T-helper 9 cell (primary cell): ENCODE measurements at places on chromosomes 6 and 20.

- DNase-seq = no peak
Observed at GRCh38 chr6:77678048-77678447, 25.2 kb downstream of the MEI4 start.

DNA sequence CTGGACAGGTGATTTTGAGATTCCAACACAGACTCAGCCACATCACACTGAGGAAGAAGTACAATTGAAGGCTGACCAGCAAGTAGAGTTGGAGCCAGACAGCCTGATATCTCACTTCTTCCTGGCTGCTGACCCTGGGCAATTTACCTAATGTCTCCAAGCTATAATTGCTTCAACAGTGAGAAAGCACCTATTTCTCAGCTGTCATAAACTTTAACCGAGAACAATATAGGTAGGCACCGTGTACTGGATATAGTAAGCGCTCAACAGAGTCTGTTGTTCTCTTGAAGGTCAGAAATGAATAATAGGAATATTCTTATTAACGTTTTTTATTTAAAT, 28.3 kb downstream of the STX7 start:
- no peak for DNase-seq

GRCh38 chr6:132139611-132140010, 188.4 kb upstream of the CCN2 start:
- no peak for DNase-seq

GRCh38 chr20:38139977-38140753, 24.9 kb downstream of the TGM2 start:
- DNase-seq = no peak

DNA sequence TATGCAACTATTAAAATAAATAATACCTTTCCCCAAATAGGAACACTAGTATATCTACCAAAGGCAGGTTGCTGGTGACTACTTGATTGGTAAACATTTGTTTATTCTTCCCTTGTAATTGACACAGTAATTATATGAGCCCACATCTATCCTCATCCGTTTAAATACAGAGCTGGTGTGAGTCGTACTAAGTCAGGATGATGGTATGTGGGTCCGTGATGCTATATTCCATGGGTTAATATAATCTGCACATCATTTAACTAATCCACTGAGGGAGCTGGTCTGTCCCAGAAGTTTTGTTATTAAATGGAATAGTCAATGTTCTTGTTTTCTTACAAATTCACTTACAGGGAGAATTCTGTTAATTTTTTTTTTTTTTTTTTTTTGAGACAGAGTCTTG, 164.0 kb upstream of the AGPAT4 start:
- no peak for DNase-seq

DNA sequence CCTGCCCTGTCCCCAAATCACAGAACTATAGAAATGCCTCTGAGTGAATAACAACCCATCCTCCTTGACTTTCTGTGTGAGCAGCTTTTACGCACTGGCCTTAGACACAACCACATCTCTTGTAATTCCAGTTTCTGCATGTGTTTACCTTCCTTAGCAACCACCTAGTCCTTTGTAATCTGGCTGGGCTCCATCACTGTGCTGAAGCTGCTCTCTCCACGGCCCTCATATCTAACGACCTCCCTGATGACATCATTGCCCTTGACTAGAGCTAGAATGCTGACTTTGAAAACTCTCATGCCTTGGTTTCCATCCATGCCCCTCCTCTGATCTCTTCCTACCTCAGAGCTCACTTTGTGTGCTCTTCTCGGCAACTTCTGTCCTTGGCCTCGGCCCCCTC, 30.5 kb upstream of the GLP1R start:
- DNase-seq = no peak

DNA sequence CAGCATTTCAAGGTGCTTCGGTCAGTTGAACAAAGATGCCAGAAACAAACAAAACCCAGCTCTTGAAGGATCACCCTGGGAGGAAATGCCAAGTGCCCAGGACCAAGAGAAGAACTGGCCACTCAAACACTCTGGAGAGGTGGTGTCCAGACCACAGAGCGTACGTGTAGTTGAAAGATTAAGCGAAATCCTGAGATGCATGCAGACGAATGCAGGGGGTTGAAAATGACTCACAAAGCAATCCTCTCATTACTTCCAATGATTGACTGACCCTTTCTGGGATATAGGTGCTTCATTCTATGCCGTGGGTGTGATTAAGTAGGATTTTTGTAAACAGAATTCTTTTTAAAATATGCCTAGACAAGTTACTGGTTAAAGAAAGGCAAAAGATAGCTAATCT, 71.5 kb upstream of the ATXN1 start:
- no peak for DNase-seq

- DNase-seq = no peak
Observed at GRCh38 chr6:149560736-149561135, 5.4 kb upstream of the GINM1 start.

GRCh38 chr6:53466257-53466656, 78.6 kb downstream of the GCLC start:
- DNase-seq = no peak

DNA sequence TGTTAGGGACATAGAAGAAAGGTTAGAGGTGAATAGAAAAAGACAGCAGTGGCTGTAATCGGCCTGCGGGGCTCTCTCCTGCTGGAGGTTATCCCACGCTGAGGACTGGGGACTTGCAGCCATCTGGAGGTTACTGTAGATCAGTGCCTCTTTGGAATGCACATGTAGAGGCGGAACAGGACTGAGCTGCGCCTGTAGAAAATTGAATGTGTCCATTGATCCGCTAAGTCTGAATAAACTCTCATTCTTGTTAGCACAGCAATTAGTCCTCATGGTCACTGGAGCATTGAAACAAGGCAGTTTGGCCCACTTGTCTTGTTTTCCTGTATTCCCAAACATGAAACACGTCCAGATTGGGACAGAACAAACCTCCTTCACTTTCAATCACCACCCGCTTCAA, 46.3 kb upstream of the F13A1 start:
- DNase-seq = no peak

DNA sequence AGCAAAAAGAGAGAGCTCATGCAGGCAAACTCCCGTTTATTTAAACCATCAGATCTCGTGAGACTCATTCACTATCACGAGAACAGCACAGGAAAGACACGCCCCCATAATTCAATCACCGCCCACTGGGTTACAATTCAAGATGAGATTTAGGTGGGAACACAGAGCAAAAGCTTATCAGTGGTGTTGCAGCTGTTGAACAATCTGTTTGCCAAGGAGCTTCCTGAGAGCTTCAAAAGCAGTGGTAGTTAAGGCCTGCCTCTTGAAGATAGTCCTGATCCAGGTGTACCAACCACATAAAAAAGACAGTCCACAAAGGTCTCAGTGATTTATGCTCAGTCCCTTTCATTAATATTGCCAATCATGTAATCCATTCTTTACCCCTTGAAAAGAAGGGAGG, 269.4 kb upstream of the IRAK1BP1 start:
- no peak for DNase-seq

GRCh38 chr6:167699141-167699931, 127.4 kb upstream of the AFDN start:
- no peak for DNase-seq

DNA sequence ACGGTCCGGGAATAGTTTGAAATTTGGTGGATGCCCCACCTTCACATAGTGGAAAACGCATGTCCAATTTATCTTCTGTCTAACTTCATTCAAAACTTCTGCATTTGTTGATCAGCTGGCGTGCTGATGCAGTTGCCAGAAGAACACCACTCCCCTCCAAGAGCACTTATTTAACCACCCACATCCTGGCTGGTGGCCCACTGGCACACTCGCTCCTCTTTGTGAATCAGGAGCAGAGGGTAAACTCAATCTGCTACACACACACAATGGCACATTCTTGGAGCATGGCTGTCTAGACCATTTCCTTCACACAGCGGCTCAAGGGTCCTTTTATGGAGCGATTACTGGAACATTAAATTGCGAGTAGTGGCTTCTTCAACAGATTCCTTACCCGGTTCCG, 55.1 kb upstream of the CEP162 start:
- DNase-seq = no peak

DNA sequence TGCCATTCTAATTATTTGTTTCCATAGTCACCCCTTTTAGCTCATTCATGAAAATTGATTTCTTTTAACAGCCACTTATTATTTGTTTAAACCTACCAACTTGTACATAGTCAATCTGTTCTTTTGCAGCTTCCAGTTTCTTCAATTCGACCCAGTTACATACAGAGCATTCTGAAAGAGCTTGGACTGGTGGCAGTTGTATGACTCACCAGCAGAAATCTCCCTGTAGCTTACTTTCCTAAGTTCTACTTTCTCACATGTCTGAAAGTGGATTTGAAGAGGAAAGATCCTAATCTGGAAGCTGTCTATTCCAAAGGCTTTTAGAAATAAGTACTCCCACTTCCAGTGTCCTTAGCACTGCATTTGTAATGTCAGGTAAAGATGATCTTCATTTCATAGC, 447.9 kb downstream of the HTR1B start:
- no peak for DNase-seq

DNA sequence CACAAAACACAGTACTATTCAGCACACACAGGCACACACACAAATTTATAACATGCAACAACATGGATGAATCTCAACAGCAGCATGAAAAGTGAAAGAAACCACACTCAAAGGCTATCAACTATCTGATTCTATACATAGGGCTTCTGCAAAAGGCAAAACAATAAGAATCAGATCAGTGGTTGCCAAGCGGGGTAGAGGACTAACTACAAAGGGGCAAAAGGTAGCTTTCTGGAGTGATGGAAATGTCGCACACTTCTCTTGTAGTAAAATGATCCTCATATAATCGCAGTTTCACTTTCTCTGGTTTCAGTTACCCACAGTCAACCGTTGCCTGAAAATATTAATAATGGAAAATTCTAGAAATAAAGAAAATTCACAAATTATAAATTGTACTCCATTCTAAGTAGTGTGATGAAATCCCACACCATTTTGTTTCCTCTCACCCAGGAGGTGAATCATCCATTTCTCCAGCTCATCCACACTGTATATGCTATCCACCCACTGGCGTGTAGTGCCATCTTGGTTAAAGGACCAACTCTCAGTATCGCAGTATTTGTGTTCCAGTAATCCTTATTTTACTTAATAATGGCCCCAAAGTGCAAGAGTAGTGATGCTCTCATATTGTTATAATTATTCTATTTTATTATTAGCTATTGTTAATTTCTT, 12.8 kb upstream of the PLN start:
- no peak for DNase-seq

DNA sequence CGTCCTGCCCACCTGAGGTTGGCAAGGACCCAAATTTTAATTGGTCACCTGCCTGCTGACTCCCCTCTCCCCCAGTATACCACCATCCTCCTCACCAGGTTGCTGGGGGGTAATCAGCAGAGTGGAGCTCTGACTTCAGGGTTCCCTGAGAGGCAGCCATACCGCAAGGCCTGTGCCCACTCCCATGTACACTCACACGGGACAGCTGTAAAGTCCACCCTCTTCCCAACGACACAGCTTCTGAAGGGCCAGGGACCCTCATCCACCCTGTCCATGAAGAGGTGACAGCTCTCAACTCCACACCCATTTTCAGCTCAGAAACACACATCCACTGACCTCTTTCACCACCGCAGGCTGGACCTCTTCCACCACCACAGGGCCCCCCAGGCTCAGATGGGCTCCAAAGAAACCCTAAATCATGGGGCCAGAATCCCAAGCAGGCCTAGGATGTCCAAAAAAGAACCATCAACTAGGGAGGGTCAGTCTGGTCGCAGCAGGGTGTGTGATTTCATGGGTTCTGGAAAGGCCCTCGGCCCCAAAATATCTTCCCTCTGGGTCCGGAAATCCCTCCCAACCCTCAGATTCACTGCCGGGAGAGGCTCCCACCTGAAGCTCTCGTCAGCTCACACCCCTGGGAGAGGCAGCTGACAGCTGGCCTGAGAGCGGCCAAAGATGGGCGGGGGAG, 30.0 kb downstream of the TFEB start:
- no peak for DNase-seq

GRCh38 chr6:2876210-2877056, 26.7 kb downstream of the SERPINB9 start:
- no peak for DNase-seq

DNA sequence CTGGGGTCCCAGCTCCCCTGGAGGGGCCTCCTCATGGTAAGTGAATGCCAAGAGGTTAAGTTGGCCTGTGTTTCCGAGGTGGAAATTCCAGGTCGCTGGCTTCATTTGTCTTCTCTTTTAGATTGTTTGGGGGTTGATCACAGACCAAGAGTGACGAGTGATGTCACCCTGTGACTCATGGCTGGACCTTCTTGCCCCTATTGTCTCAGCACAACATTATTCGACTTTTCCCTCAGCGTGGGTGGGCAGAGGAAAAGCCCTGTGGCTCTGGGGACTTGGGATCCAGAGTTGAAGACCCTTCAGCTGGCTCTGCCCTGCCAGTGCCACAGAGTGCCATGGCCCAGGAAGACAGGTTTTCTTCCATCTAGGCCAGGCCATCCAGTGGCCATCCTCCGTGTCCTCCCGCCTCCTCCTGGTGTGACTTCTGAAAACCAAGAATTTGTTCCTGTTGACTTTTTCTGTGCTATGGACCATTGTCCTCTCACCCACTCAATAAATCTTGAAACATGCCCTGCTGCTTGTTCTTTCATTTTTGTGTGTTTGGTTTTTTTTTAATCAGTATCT, 15.4 kb upstream of the SNHG17 start:
- DNase-seq = no peak

GRCh38 chr6:91895599-91896285, 1308.9 kb upstream of the MAP3K7 start:
- DNase-seq = no peak

GRCh38 chr6:17483391-17484016, 90.1 kb downstream of the CAP2 start:
- DNase-seq = no peak

DNA sequence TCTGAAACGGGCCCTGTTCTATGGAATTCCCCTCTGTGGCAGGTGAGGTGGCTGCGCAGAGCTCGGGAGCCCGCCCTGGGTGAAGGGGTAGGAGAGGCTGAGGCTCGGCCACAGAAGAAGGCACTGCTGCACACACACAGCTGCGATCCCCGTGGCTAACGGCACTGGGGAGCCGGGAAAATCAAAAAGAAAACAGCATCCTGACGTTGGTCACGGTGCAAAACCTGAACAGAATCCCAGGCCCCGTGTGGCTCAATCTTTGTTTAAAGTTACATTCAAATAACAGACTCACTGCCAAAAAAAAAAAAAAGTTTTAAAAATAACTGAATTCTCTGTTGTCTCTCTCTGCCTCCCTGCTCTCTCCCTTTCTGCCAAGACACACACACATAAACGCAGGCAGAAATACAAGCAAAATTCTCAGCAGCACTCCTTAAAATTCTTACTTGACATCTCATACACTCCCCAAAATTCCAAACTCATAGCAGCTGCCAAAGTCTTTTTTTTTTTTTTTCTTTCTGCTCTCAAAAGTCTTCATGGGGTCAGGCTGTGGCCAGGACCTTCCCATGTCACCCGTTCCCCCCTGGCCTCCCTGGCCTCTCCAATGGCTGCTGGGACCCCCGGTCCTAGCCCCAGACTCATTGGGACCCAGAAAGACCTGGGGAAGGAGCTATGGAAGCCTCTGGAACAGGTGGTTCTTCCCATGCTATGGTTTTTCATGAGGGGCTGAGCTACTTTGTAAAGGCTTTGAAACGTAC, 248.8 kb downstream of the TTLL2 start:
- DNase-seq = no peak

- DNase-seq = no peak
Observed at GRCh38 chr6:37303091-37303660, 45.2 kb upstream of the TMEM217 start.

- DNase-seq = no peak
Observed at GRCh38 chr6:98824162-98824901, 10.0 kb upstream of the POU3F2 start.
